ENCODE measurements at places on chromosomes 1 and 21.

GRCh38 chr1:39569034-39569433 lies 7.6 kb downstream of the PABPC4 start:
- no peak for DNase-seq

GRCh38 chr1:119286587-119287181 lies 81.9 kb upstream of the HAO2 start:
- DNase-seq: no peak

GRCh38 chr1:89994231-89994804 lies 592 bp upstream of the ZNF326 start:
- DNase-seq: no peak

GRCh38 chr1:81850031-81850430 lies 49.3 kb downstream of the ADGRL2 start:
- no peak for DNase-seq

DNA sequence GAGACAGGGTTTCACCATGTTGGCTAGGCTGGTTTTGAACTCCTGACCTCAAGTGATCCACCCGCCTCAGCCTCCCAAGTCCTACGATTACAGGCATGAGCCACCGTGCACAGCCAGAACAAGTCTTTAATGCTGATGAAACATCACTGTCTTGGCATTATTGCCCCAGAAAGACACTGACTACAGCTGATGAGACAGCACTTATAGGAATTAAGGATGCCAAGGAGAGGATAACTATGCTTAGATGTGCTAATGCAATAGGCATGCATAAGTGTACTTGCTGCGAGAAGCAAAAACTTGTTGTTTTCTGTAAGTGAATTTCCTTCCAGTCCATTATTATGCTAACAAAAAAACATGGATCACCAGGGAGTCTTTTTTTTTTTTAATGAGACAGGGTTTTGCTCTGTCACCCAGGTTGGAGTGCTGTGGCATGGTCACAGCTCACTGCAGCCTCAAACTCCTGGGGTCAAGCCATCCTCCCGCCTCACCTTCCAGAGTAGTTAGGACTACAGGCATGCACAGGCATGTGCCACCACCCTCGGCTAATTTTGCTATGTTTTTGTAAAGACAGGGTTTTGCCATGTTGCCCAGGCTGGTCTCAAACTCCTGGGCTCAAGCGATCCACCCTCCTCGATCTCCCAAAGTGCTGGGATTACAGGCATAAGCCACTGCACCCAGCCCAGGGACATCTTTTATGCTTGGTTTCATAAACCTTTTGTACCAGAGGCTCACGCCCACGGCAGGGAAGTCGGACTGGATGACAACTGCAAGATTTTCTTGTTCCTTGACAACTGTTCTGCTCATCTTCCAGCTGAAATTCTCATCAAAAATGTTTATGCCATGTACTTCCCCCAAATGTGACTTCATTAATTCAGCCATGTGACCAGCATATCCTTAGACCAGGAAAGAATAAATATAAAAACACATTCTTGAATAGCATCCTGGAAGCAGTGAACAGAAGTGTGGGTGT lies 23.1 kb downstream of the RHEX start:
- DNase-seq: no peak

- DNase-seq: no peak
Observed at GRCh38 chr1:117605164-117605773, 579 bp upstream of the TENT5C start.

DNA sequence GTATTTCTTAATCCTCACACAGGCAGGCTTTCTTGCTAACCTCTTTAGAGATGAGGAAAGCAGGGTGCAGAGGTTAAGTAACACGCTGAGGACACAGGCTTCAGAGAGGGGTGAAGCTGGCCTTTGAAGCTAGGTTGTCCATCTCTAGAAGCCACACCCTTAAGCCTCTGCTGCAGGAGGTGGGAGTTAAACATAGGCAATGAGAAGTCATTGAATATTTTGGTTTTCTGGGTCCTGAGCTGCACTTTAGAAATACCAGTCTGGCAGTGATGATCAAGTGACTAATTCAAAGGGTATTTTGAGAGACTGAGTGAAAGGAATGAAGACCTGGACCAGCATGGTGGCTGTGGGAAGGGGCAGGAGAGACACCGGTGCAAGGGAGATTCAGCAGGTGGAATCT lies 9.9 kb downstream of the KCNJ15 start:
- DNase-seq: no peak

GRCh38 chr1:206742719-206743383 lies 27.7 kb upstream of the IL19 start:
- no peak for DNase-seq

- DNase-seq: no peak
Observed at GRCh38 chr1:100611086-100611485, 73.1 kb downstream of the GPR88 start.

GRCh38 chr1:6127587-6128163 lies 52.4 kb downstream of the CHD5 start:
- peak; percentile 71 for DNase-seq

- DNase-seq: no peak
Observed at GRCh38 chr1:111733183-111733991, 5.8 kb downstream of the INKA2 start.

DNA sequence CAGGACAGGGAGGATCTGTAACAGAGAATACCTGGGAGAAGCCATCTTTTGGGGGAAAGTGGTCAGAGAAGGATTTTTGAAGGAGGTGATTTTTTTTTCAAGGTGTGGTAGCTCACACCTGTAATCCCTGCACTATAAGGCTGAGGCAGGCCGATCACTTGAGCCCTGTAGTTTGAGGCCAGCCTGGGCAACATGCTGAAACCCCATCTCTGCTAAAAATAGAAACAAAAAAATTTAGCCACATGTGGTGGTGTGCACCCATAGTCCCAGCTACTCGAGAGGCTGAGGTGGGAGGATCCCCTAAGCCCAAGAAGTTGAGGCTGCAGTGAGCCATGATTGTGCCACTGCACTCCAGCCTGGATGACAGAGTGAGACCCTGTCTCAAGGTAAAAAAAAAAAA lies 67.4 kb upstream of the ARTN start:
- no peak for DNase-seq

DNA sequence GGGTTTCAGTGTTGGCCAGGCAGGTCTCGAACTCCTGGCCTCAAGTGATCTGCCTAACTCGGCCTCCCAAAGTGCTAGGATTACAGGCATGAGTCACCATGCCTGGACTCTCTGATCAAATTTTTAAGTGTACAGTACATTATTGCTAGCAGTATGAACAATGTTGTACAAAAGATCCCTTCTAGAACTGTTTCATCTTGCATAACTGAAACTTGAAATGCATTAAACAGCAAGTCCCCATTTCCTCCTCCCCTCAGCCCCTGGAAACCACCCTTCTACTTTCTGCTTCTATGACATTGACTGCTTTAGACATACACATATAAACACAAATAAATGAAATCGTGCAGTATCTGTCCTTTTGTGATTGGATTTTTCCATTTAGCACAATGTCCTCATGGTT lies 463.4 kb downstream of the PTPRC start:
- no peak for DNase-seq

DNA sequence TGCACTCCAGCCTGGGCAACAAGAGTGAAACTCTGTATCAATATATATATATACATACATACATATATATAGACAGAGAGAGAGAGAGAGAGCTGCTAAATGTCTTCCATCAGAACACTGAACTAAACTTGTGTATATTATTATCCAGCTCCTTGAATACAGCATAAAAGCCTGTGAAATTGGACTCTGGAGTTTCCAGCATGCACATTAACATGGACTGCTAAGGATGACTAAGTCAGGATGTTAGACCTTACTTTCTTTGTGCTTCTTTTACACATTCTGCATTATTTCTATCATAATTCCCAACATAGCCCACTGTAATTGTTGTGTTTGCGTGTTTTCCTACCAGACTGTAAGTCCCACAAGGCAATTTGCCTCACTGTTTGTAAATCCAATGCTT lies 259.1 kb downstream of the TGFB2 start:
- DNase-seq: no peak

GRCh38 chr1:221886743-221887414 lies 145.0 kb upstream of the DUSP10 start:
- DNase-seq: no peak
